ENCODE measurements at places on chromosomes 7 and 10.

DNA sequence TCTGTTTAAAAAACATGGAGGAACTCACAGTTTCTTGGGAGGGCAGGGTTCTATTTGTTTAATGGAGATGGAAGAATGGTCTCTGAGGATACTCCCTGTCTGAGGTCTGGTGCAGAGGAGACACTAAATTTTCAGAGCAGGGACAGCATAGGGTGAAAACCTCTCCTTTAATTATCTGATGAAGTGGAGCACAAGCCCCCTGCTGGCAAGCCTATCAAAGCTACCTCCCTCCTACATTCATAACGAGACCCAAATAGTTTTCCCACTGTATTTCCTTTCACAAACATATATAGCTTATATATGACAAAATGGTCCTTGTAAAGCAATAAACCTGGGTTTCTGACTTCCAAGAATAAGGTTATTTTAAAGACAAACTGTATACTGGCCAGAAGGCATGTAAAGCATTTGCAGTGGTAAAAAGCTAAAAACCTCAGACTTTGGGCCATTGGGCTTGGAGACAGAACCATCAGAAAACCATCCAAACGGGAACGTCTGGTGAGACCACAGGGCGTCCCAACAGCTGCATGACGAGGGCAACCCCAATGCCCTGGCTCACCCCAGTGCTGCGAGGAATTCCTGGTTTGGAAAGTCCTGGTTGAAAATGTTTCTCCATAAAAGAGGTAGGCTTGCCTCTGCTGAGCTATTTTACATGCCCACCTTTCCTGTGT lies 201.3 kb downstream of the FANK1 start:
- no peak for DNase-seq

- DNase-seq: no peak
Measured at GRCh38 chr10:114962441-114962840, 24.4 kb downstream of the TRUB1 start.

- DNase-seq: no peak
Measured at GRCh38 chr10:47024399-47025252, 113.4 kb downstream of the PTPN20 start.

GRCh38 chr10:79352035-79352877 lies 5.0 kb downstream of the PPIF start:
- DNase-seq: no peak

- no peak for DNase-seq
Measured at GRCh38 chr10:112246-112645, 23.0 kb upstream of the ZMYND11 start.

DNA sequence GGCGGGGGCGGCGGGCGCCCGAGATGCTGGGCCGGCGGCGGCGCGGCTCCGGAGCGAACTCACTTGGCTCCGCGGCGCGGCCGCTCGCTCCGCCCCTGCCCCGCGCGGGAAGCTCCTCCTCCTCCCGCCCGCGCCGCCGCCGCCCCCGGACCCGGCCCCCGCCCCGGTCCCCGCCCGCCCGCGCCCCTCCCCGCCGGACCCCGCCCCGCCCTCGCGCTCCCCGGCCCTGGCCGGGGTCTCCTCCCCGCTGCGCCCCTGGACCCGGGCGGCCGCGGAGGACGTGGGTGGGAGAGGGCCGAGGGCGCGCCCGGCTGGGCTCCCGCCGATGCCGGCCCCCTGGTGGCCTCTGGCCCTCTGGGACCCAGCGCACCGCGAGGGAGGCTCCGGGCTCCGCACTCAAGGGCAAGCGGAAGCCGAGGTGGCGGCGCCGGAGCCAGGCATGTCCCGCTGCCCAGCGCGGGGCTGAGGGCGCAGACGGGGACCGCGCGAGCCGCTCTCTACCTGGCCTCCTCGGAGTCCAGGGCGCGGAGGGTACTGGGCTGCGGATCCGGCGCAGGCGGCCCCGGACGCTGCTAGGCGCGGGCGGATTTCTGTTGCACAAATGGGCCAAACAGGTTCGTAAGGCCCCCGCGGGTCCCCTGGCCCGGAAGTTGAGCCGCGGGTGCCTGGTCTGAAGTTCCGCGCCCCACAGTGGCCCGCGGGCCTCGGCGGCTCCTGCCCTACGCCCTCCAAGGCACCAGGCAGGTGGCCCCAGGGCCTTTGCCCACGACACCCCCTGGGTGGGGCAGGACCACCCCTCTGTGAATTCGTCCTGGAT lies at the start of gene TCERG1L:
Gene TCERG1L, minus strand, starts transcription at position 61 of the 817 bp plus-strand sequence. CDS start 86 bp downstream, outside the sequence.
- DNase-seq: no peak

- DNase-seq: no peak
Measured at GRCh38 chr7:47565640-47566250, 16.2 kb downstream of the TNS3 start.

DNA sequence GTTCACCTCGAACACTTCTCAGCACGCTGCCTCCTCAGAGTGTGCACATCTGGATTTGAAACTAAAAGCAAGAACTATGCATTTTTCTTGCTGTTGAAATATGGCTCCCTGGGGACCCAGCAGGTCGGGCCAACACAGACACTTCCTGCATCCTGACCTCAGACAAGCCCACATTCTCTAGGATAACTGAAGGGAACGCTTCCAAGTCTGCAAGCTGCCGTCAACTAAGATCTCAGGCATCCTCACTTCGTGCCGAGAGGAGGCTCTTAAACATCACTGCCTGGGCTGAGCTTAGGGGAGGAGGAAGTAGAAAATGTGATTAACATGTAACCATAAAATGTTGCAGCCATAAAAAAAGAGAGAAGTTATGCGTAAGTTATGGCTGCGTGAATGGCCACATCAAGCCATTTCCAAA lies 65.5 kb downstream of the PYROXD2 start:
- DNase-seq: no peak

DNA sequence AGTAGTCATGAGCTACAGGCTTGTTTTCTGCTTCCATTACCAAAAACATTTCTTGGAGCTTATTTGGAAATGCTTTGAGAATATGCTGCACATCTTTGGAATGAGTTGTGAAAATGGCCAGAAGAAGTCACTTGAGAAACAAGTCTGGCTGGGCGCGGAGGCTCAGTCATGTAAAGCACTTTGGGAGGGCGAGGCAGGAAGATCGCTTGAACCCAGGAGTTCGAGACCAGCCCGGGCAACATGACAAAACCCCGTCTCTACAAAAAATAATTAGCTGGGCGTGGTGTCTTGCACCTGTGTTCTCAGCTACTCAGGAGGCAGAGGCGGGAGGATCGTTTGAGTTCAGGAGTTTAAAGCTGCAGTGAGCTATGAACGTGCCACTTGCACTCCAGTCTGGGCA lies 882 bp upstream of the CHCHD1 start:
- DNase-seq: no peak

DNA sequence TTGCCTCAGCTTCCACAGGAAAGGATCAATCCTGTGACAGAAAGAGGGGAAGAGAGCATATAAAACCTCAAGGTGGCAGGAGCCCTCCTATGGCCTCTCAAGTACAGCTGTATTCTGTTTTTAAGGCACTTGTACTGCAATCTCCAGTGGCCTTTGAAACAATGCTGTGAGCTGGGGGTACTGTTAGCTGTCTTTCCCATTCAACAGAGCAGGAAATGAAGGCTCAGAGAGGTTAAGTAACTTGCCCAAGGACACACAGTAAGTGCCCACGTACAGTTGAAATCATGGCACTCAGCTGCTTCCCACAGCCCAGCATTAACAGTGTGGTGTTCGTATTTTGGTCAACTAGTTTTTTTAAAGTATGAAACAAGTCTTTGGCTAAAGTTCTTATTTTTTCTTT lies 34.0 kb downstream of the DUSP5 start:
- DNase-seq: no peak

- no peak for DNase-seq
Measured at GRCh38 chr7:91047636-91048035, 216.6 kb upstream of the FZD1 start.

DNA sequence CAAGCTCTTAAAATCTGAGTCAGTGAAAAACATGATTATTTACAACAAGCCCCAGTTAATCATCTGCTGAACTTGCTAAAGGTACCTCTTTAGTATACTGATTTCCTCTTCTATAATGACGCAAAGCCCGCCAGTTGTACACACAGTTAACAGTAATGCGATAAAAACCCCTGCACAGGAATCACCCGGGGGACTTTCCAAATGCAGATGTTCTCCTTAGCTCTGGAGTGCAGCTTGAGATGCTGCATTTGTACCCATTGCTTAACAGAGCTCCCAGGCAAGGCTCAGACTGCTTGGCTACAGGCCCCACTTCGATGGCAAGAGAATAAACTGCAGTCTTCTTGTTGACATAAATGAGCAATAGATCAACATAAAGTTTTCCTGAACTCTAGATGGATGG lies 279.6 kb upstream of the HGF start:
- peak; percentile 47 for DNase-seq

DNA sequence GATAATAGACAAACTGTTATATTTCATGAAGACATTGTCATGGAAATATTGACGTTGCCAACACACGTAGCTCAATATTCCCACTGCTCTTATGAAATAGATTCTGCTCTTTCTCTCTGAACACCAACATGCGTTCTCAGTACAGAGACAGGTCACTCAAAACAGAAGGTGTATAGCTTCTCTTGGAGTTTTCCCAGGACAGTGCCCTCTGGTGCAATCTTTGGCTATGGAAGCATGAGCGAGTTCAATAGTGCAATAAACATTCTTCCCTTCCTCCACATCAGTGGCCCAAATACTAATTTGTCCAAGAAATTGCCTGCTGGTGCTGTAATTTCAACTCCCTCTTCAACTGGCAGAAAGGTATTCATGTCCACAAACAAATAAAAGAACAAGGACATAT lies 145.3 kb downstream of the MAGI2 start:
- DNase-seq: no peak

- no peak for DNase-seq
Measured at GRCh38 chr10:31687663-31688482, 240.8 kb downstream of the ARHGAP12 start.

DNA sequence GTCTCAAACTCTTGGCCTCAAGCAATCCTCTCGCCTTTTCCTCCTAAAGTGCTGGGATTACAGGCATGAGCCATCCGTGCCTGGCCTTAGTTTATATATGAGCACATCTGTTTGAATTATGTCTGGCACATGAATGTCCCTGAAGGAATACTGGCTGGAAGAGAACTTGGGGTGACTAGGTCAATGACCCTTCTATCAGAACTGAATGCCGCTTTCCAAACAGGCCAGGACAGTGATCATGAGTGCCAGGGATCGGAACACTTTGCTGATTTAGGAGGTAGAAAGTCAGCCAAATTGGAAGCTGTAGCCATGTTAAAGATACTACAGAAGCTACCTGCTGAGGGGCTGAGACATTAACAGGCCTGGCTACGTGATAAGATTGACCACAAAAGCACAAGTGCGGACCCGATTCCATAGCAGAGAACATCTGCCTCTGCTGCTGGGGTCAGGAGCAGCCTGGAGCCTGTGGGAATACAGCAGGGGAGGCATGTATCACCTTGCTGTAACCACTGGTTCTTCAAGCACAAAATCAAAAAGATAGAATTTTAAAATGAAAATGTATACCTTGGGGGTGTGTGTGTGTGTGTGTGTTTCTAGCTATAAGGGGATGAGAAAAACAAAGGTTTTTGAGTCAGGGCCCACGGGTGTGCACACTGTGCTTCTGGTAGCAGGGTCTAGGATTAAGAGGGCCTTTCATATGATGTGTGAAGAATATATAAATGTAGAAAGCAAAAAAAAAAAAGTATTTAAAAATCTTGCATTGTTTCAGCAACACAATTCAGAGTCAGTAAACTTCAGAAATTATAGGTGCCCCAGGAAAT lies 293.7 kb downstream of the BBS9 start:
- no peak for DNase-seq

DNA sequence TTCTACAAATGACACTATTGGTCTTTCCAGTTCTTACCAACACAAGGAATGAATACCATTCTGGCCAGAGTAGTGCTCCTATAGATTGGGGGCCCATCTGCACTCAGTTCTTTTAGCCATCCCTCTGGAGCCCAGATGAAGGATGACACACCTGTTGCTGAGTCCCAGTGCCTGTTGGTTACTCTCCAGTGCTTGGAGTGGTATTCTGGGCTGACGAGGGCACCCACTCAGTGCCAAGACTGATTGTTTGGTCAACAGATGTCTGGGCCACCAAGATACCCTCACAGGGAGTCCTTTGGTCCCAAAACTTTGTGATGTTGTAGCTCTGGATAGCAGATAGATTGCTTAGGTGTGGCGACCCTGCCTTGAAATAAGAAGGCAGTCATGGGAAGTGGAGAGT lies 23.7 kb upstream of the ITGA8 start:
- DNase-seq: no peak

DNA sequence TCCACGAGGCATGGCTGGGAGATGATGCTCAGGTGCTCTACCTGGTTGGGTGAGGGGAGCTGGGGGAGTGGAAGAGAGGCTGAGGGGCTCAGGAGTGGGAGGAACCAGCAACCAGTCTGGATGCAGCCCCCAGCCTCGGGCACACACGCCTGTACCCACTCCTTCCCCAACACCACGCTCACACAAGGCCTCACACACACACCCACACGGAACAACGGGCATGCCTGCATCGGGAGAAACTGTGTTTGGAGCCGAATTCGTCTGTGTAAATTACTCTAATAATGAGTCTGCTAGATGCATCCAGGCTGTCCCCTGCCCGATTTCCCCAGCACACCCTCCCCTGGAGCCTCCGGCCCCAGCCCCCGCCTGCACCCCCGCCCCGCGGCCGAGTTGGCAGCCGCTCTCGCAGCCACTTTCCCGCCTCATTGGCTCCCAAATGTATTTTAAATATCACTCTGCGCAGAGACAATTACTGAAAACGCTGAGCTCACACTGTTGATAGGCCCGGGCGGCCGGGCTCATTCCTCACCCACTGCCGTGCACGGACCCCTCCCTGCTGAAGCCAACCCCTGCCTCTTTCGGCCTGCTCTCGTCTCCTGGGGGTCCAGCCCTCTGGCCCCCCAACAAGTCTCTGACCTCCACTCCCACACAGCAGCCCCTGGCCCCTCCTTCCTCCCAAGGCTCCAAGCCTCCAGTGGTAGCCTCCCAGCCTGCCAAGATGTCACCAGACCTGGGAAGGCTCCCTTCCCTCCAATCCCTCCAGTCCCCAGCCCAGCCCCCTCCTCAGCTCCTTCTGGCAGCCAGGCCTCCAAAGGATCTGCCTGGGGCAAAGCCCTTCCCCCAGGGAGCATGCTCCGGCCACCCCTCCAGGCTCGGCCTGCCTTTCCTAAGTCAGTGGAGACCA lies 11.1 kb downstream of the H2BK1 start:
- peak; percentile 51 for DNase-seq

GRCh38 chr7:95056107-95056739 lies 148.8 kb downstream of the PPP1R9A start:
- DNase-seq: no peak

DNA sequence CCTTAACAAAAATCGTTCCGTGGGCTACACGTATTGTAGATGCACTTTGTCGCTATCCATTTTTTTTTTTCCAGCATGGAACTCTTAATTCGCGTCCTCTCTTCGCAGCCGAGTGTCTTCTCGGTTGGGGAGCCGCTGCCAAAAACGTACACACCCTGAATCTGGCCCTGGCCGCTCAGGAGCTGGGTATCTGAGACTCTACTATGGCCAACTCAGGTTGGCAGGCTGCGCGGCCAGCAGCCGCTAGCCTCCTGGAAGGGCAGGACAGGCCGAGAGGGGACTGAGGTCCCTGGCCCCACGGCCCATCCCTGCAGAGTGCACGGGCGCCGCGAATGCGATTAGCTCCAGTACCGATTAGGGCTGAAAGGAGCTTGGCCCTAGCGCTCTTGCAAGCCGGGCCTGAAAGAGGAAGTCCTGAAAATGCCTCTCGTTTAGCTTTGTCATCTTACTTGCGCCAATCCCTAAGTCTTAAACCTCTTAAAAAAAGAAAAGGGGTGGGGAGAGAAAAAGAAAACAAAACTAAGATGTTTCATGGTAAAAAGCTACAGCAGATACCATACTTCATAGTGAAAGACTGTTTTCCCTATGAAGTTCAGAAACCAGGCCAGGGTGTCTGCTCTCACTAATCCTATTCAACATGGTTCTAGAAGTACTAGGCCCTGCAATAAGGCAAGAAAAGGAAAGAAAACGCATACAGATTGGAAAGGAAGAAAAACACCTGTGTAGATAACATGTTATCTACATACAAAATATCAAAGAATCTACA lies 113.2 kb upstream of the RHEB start:
- DNase-seq: no peak
